HL-60 (cell line): ENCODE measurements at places on chromosomes 5 and 9.

GRCh38 chr5:180823346-180823745 is 20.7 kb upstream of the MGAT1 start:
- no peak for DNase-seq

GRCh38 chr9:32525709-32526030 is 326 bp downstream of the RIGI start:
- DNase-seq: peak; percentile 4

DNA sequence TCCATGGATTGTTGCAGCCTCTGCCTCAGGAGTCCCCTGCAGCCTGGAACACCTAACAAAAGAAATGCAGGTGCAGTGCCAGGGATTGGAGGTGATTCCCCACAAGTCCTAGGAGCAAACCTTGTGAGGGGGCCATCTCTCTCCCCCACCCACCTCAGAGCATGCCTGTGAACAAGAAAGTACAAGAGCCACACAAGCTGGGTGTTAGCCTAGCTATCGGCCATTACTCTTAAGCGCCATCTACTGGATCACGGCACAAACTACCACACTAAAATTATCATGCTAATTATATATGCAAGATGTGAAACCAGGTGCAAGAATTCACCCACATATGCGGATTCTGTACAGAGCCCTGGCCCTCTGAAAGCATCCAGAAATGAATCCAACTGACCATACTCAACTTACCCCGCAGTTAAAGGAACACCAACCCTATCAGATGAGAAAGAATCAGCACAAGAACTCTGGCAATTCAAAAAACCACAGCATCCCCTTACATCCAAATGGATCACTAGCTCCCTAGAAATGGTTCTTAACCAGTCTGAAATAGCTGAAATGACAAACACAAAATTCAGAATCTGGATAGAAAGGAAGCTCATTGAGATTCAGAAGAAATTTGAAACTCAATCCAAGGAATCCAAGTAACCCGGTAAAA is 16.5 kb upstream of the PRSS3 start:
- DNase-seq: peak; percentile 52

GRCh38 chr5:62142351-62142750 is 163.7 kb upstream of the KIF2A start:
- no peak for DNase-seq

DNA sequence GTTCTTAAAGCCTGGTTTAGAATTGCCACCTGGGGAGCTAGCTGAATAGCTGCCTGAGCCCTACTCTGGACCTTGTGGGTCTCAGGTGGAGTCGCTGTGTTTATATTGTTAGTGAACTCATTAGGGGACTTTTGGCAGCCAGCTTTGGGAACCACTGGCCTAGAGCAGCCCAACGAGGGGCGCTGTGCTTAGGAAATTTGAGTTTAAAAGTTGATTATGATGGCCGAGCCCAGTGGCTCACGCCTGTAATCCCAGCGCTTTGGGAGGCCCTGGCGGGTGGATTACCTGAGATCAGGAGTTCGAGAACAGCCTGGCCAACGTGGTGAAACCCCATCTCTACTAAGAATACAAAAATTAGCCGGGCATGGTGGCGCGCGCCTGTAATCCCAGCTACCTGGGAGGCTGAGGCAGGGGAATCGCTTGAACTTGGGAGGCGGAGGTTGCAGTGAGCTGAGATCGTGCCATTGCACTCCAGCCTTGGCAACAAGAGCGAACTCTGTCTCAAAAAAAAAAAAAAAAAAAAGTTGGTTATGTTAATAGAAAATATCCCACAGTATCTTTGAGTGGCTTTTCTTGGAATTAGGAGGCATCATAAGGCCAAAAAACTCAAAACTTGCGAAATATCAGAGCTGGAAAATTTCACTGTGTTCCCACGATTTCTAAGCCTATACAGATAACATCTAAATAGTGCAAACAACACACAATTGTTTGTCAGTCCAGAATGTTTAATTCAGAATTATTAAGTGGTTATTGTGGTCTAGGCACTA is 809 bp downstream of the MCCC2 start:
- no peak for DNase-seq

GRCh38 chr9:97059626-97060025 is 20.7 kb upstream of the CTSV start:
- DNase-seq: no peak
